ENCODE measurements at places on chromosomes 1 and 21. TPM values are rescaled to one million over a fixed set of nuclear protein-coding genes. Genes with fewer than 3 reads are reported as not detected.

Gene NR1I3
- not detected for total RNA-seq

Gene LCE1E
- not detected for total RNA-seq

Gene RGS4
- total RNA-seq = not detected

Gene CYP4Z1
- not detected for total RNA-seq

Gene OR2T11
- total RNA-seq = not detected

Gene PRAMEF11
- not detected for total RNA-seq

Gene KCND3
- total RNA-seq = under 0.01 TPM

Gene CYP4A22
- not detected for total RNA-seq

Gene LCE1D
- not detected for total RNA-seq

Gene SSX2IP
- 11.8 TPM for total RNA-seq

GRCh38 chr1:8754993-8755392 is 62.4 kb downstream of the RERE start:
- DNase-seq = no peak

GRCh38 chr1:19287436-19288185 is 959 bp downstream of the AKR7A3 start:
- DNase-seq = no peak

GRCh38 chr21:16195538-16195910 is 465.7 kb downstream of the USP25 start:
- DNase-seq = peak; percentile 58

GRCh38 chr1:43277116-43277876 is 7.5 kb downstream of the TMEM125 start:
- DNase-seq = no peak

- DNase-seq = no peak
Measured at GRCh38 chr1:36602184-36602583, 119.5 kb upstream of the CSF3R start.

- DNase-seq = no peak
Measured at GRCh38 chr21:30981403-30981802, 56.9 kb downstream of the KRTAP19-8 start.

DNA sequence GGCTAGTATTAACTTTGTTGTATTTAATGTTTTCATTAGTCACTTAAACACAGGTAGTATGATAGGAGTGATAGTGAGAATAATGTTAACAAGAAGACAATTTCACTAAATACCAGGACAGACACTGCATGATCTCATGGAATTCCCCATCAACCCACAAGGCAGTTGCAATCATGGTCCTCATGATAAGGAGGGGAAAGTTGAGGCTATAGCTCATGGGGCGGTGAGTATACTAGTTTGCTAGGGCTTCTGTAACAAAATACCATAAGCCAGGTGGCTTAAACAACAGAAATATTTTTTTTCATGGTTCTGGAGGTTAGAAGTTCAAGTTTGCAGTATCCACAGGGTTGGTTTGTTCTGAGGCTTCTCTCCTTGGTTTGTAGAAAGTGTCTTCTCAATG is 115.8 kb downstream of the DSCAM start:
- no peak for DNase-seq

DNA sequence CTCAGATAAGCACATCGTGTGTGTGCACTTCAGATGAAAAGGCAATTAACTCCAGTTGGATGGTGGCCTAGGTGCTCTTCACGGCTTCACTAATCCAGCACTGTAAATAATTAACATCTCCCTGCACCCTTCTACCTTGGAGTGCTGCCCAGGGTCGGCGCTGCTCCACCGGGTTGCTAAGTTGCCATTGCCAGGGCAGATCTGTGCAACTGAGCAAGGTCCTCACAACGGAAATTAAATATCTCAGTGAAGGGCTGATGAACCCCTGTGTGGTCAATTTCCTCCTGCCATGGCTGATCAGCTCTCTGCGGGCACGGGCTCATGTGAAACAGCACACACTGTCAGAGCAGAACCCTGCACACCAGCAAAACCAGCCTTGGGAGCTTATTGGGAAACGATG is 63.2 kb downstream of the SYDE2 start:
- DNase-seq = peak; percentile 13

GRCh38 chr1:214494706-214495105 is 56.7 kb downstream of the PTPN14 start:
- peak; percentile 86 for DNase-seq

GRCh38 chr1:199743227-199743626 is 284.3 kb upstream of the NR5A2 start:
- DNase-seq = peak; percentile 74

- DNase-seq = no peak
Measured at GRCh38 chr21:35485364-35485763, 436.3 kb upstream of the RUNX1 start.

GRCh38 chr1:39617488-39618049 is 21.9 kb downstream of the HEYL start:
- DNase-seq = peak; percentile 17

DNA sequence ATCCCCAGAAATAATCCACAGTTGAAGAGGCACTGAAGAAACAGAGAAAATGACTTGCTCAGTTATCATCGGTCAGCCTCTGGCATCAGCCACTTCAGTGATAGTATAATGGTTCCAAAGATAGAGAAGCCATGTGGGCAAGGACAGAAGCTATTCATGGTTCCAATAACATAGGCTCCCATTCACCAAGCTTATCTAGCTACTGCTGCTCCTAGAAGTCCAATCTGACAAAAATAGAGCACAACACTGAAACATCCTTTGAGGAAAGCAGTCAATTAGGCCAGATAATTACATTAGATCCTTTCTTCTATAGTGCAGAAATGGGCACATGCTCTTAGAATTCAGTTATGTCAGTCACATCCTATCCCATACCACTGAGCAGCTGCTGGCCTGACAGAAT is 33.5 kb upstream of the CRB1 start:
- no peak for DNase-seq

GRCh38 chr21:41593760-41594138 is 85.8 kb upstream of the TMPRSS2 start:
- DNase-seq = no peak

GRCh38 chr1:214296860-214297745 is 16.1 kb downstream of the SMYD2 start:
- peak; percentile 70 for DNase-seq

DNA sequence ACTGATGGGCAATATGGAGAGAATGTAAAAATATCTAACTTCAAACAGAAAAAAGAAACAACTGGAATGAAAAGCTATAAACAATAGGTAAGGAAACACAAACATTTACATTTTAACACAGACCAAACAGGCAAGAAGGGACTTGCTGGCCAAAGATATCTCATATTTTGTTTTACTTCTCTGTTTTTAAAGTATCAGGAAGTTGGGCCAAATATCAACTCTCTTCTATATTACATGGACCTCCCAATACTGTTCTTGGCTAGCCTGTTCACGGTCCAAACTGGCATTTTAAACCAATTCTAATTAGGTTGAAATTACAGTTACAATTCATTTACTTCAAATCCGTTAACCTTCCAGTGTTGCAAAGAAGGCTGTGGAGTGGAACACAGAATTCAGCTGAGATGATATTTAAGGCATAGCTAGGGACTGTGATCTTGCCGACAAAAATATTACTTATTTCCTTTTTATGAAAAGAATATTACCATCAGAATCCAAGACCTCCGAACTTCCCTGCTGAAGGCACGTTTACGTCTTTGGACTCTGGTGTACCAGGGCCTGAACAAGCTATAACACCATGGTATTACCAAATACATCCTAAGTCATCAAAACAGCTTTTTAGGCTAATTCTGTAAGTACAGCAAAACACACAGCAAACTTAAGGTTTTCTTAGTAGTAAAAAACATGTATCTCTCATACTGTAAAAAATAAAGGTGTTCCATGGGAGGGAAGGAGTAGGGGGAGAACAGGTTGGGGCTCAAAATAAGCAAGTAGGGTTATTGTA is 165.4 kb downstream of the RUNX1 start:
- peak; percentile 33 for DNase-seq

GRCh38 chr1:199550199-199551065 is 477.1 kb upstream of the NR5A2 start:
- no peak for DNase-seq

DNA sequence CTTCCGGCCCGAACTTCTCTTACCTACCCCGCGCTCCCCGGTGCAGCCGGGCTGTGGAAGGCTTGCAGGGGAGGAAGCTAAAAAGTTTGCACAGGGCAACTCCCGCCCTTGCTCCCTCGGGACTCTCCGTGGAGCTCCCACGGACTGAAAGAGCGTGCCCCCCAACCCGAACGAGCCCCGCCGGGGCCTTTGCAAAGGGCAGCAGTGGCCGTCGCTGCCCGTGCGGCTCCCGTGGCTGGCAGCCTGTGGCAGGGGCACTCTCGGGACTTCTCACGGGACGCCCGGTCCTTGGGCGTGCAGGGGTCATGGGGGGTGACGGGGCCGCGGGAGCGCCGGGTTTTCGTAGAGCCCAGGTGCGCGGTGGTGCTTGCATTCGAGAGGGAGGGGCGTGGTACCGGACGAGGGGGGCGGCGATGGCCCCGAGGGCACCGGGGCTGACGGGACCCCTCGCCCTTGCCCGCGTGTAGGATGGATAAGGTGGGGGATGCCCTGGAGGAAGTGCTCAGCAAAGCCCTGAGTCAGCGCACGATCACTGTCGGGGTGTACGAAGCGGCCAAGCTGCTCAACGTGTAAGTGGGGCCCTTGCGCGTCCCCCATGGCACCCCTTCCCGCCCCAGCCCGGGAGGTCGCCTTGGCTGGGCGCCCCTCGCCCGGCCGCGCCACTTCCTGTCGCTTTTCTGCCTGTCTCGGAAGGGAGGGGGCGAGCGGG is 711 bp downstream of the GADD45A start:
- DNase-seq = no peak

GRCh38 chr1:40625076-40625475 is 40.4 kb downstream of the RIMS3 start:
- peak; percentile 30 for DNase-seq

GRCh38 chr1:24201941-24202440 is 14.9 kb upstream of the IFNLR1 start:
- peak; percentile 93 for DNase-seq

GRCh38 chr1:30748699-30749401 is 8.7 kb downstream of the LAPTM5 start:
- DNase-seq = no peak

DNA sequence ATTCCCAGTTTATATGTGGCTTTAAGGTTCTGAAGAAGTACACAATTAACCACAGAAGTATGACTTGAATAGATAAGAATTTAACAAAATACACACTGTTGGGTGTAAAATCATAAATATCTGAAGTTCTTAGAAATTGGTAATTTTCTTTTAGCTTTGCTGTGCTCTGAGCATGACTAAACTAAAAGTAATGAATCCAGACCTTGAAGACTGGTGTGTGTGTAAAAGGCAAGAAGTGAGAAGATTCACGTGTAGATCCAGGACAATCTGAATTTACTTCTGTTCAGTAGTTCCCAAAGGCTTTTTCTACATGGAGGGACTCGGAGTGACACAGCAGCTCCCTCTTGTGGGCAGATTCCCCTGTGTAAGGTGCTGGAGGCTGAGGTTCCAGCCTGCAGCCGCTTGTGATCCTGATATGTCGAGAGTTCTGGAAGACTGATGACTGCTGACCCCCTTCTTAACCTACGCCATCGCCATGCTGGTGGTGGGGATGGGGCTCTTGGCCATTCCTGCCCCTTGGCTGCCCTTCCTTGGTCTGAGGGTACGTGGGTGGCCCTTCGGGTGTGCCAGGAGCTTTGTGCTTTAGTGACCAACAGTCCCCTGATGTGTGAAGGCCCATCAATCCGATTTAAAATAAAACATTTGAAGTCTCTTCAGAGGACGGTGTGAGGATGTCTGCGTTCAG is 62.7 kb downstream of the ADARB1 start:
- DNase-seq = peak; percentile 70

DNA sequence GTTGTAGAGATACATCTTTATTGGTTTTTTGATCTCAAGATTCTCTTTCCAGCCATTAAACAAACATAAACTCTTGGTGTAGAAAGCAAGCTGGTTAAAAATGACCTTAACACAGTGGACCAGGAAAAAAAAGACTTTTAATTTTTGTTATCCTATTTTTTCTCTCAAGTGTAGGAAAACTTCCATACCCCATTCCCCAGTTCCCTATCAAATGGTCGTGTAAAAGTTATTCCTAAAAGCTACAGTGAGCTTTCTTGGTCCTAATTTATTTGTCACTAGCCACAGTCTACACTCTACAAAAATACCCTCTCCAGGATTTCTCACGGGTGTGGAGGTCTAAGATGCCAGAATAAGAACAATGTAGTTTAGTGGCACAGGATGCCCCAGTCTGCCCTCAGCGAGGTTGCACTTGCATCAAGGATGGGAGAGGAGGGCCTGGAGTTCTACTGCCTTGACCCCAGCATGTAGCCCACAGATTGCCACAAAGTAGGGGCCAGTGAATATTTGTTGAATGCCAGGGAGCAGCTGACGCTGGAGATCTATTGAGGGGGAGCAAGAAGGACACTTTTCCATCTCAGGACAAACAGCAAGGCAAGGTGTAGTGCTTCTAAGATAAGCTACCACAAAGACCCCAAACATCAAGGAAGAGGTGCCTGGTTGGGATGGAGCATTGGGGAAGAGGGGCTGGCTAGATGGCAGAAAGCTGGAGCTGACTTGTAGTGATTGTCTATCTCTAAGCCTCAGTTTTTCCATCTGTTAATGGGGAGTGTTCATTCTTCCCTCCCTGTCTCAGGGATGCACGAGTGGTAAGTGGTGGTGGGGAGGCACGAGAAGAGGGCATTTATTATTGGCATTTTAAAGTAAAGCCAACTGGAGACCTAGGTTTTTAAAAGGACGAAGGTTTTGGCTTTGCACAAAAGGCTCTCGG is 1.8 kb downstream of the MYCL start:
- no peak for DNase-seq

- DNase-seq = peak; percentile 15
Measured at GRCh38 chr1:31904339-31905092, 33.7 kb downstream of the PTP4A2 start.

DNA sequence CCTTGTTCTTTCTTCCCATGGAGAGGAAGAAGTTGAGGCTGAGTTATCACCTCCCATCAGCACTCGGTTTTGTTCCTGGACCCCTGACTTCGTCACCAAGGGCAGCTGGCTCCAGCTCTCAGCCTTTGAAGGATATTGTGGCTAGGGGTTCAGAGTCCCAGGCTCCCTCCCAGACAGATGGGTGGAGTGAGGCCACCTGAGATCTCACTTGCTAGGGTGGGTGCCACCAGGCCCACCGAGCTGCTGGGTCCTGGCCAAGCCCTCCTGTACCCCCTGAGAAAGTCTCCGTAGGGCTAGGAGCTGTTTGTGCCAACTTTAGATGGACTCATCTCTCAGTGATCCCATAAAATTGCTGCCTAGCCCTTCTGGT is 6.9 kb downstream of the MX2 start:
- DNase-seq = no peak

DNA sequence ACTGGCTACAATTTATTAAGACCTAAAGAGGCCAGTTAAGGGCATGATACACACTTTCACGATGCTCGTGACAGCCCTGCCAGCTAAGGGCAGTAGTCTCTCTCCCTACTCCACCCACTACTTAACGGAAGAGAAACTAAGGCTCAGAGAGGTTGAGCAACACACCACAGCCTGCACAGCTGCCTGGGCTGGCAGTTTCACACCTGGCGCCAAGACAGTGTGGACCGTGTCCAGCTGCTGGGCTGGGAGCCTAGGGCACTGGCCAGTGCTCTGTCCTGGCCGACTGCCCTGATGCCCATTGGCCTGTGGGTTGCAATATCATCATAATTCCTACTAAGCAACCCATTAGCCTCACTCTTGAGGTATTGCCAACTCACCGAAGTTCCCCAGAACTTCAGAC is 27.6 kb downstream of the TENT5C start:
- DNase-seq = no peak

Measured in bronchial epithelial cell (primary cell).